ENCODE measurements at places on chromosomes 7 and 10. TPM values are rescaled to one million over a fixed set of nuclear protein-coding genes. Genes with fewer than 3 reads are reported as not detected.

Gene KCNH2
- 26.1 TPM for polyA plus RNA-seq

Gene KCNIP2
- polyA plus RNA-seq = 3.6 TPM

Gene LIPM
- polyA plus RNA-seq = 0.23 TPM

DNA sequence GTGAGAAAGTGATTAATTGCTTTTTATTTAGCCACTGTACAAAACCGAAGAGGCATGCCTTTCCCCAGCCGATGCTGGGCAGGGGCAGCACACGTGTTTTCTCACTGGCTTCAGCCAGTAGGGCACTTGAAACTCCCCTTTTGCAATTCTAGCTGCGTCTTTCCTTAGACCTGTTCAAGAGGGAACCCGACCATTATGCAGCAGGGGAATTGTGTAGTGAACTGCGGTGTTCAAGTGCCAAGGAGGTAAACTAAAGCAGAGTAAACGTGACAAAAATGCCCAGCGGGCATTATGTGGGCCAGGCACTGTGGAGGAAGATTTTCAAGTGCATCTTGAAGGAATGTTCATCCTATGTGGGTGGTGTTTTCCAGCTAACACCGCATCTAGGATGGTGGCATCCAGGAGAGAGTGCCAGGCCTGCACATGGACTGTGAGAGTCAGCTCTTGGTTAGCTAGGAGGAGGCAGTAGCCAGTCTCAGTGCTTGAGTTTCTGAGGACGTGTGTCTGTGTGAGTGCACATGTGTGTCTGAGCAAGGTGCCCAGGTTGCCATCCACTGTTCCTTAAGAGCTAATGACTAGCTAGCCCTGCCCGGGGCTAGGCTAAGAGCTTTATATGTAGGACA, 3.3 kb downstream of the WIPF3 start:
- DNase-seq = no peak

GRCh38 chr7:79361214-79361613, 92.3 kb downstream of the MAGI2 start:
- no peak for DNase-seq

DNA sequence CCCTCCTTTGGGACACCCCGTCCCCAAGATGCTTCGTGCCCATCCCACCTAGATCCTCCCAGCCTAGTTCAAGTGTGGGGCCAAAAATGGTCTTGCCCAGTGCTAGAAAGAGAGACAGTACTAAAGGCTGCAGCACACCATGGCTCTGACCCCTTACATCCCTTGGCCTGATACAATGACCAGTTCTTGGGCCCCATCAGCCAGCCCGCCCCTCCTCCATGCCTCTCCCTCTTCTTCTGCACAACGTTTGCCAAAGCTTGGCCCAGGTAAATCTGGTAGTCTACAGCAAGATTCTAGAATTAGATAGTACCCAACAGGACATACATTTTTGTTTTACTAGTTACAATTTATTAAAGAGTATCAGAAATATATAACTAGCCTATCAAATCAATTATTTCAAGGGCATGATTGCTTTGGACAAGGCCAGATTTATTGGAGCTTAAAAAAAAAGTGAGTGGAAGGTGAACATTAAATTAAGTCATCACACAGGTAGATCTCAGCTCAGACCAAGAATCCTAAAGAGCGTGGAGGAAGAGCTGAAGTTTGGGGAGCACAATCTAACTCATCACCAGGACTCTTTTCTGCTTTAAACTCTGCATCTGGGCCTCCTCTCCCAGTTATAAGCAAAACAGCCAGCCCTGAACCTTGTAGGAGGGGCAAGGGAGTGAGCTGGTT, 69.8 kb downstream of the ZMIZ1 start:
- DNase-seq = no peak

DNA sequence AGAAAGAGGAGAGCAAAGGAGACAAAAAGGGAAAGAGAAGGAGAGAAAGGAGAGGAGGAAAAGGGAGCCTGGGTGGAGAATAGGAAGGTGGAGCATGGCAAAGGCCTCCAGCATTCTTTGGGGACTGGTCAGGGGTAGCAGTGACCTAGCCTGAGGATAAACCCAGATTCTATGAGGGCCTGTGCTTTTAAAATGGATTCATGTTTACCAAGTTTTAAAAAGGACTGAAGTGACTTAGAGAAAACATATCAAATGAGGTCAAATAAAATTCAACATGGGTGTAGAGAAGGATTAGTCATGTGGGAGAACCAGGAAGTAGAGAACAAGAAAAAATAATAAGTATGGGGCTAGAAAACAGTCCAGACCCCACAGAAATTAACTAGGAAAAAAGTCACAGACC, 20.7 kb downstream of the CREB3L2 start:
- DNase-seq = no peak

GRCh38 chr10:112750427-112751167, 199.4 kb upstream of the TCF7L2 start:
- no peak for DNase-seq

GRCh38 chr7:27071622-27072390, 24.0 kb downstream of the HOXA1 start:
- DNase-seq = no peak

DNA sequence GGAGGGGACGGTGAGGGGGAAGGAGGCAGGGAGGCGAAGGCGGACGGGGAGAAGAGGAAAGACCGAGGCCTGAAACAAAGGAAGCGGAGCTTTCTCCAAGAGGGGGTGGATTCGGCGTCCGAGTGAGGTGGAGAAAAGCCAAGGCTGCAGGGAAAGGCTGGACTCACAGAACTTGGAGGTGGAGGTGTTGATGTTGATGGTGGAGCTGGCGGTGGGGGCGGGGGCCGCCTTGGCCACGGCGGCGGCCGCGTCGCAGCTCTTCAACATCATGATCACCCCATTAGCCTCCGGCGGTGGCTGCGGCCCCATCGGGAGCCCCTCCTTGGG, 578 bp downstream of the CACUL1 start:
- no peak for DNase-seq

- DNase-seq = no peak
Observed at GRCh38 chr10:74640134-74640921, 186.1 kb upstream of the KAT6B start.

All from right renal pelvis (tissue), 4 donors.